Natural killer cell treated with Interleukin-12 subunit alpha and Interleukin-12 subunit beta and Interleukin-15 and Interleukin-18, amount 100 ng/mL, for 72 hours (primary cell): ENCODE measurements at places on chromosomes 13 and 19. TPM values are rescaled to one million over a fixed set of nuclear protein-coding genes. Genes with fewer than 3 reads are reported as not detected.

- no peak for DNase-seq
Measured at GRCh38 chr19:49318296-49318695, 6.7 kb downstream of the SLC6A16 start.

- no peak for DNase-seq
Measured at GRCh38 chr13:97875218-97875617, 78.3 kb upstream of the IPO5 start.

Gene SHISA7
- total RNA-seq, result not detected

Gene ZNF324B
- total RNA-seq, result 14.4 TPM

Gene NCR1
- 81.6 TPM for total RNA-seq

DNA sequence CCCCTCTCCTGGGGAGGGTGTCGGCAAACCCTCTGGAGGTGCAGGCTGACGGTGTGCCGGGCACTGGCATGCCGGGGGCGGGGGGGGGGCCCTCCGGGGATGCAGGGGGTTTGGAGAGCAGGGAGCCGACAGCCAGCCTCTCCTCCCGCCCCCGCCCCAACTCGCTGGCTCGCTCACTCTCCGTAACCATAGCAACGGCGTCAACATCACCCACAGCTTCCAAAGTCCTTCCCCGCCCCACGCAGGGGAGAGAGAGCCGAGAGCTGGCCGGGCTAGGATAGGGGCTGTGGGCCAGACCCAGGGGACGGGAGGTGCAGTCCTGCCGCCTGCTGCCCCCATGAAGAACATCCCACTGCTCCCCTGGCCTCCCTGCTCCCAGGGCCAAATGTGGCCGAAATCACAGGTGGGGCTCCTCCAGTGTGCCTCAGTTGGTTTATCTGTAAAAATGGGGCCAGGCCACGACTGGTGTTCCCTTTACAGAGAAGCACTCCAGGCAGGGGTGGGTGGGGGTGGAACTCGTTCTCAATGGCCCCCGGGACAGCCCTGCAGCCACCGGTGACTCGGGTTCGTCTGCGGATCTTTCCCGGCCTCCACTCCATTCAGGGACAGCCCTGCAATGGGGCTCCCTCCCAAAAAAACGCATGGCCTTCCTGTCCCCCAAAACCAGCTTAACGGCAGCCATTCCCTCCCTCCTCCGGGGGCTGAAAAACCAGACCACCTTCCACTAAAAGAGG lies 3.2 kb downstream of the KLF16 start:
- DNase-seq, result no peak

Gene FUT2
- total RNA-seq, result not detected

DNA sequence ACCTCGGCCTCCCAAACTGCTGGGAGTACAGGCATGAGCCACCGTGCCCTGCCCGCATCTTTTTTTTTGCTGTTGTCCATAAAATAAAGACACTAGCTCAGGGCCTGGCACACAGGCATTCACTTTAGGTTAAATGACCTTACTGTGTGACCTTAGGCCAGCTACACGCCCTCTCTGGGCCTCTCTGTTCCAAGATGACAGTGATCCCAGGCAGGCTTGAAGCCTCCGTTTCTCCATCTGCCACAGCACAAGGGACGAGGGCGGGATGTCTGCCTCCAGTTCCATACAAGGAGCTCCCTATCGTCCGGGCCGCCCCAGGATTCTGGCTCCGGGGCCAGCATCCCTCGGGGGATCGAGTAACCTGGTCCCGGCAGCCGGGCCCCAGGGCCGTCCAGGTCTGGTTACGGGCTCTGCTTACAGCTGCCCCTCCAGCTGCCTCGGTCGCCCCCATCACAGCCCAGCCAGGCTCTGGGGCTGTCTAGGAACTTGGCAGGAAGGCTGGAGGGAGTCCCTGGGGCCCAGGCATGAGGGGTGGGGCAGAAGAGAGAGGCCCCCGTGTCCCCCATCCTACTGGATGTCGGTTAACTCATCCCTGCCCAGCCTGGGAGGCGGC lies 11.9 kb upstream of the SEMA6B start:
- no peak for DNase-seq

- no peak for DNase-seq
Measured at GRCh38 chr13:109569958-109570711, 216.2 kb downstream of the IRS2 start.

Gene SIGLECL1
- total RNA-seq, result not detected
